ENCODE measurements at places on chromosomes 5 and 9.

- DNase-seq: no peak
Measured at GRCh38 chr5:135308752-135309151, 90.3 kb downstream of the MACROH2A1 start.

DNA sequence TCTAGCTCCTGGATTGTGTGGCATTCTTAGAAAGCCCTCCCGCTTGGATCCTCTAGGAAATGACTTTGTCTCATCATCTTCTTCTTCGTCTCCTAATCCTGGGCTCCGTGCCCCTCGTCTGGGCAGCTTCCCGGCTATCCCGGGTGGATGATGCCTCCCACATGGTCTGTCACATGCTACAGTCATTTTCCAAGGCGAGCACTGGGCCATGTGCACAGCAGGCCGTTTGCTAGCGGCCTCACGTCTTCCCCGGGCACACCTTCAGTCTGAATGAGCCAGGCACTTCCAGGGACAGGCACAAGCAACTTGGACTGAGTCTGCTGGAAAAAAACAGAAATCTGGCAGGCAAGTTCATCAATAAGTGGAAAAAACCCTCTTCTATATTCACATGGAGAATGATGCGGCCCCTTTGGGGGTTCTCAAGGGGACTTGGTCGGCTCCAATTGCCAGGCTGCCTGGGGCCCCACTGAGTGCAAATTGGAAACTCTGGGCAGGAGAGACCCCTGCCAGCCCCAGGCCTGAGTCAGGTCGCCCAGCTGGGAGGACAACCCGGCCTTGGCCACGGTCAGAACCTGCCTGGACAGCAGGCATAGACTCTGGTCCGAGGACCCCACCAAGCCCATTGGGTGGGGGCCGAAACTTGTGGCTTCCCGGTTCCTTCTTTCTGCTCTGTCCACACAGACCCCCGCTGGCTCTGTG lies 11.1 kb upstream of the WNK2 start:
- no peak for DNase-seq

DNA sequence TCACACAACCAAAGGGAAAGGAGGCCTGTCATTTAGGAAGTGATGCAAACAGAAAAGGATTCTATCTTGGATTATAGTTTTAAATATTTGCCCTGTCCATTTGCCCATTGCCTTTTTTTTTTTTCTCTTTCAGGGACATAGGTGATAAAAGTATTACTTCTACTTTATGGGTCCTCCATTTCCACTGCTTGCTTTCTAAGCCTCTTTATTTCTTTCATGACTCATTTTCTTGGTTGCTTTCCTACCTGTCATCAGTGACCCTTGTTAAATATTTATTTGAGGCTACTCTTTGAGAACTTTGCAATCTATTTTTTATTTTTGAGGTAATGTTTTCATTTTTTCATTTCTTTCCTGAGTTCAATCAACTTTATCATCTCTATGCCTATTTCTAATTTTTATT lies 522.9 kb upstream of the ARRDC3 start:
- DNase-seq: no peak

- no peak for DNase-seq
Measured at GRCh38 chr5:73405691-73406090, 42.9 kb downstream of the FOXD1 start.

Data from activated CD8-positive, alpha-beta memory T cell treated with anti-CD3 and anti-CD28 coated beads for 4 hours (primary cell).